ENCODE measurements at places on chromosomes 3 and 15. TPM values are rescaled to one million over a fixed set of nuclear protein-coding genes. Genes with fewer than 3 reads are reported as not detected.
A peak's percentile ranks its signal among the peaks of the same experiment; 100 is the strongest.

GRCh38 chr3:88133711-88134263, 16.0 kb upstream of the C3orf38 start:
- H3K4me3 ChIP-seq = no peak overlapping the region
- H3K36me3 ChIP-seq = peaks cover 28% of the 10 kb centered on the region
- DNase-seq = no peak
- H3K27ac ChIP-seq = peak overlapping the region; percentile 46

DNA sequence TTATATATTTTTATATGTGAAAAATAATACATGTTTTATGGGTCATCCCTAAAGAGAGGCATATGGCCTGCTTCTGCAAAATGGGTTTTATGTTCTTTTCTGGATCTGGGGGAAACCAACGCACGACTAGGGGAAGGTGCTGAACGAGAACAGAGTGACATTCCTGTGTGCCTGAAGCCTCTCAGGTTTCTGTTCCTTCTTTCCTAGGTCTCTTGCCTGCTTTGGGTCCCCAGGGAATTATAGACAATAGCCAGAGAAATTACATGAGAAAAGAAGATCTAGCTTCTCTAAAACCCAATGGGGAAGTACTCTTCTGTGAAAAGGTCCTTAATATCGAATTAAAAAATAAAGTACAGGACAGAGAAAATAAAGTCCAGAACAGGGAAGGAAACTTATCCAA, 66.5 kb downstream of the IGSF11 start:
- peak; percentile 22 for DNase-seq
- H3K36me3 ChIP-seq = no peaks in the 10 kb centered on the region
- H3K27ac ChIP-seq = no peak overlapping the region
- peaks cover 23% of the 10 kb centered on the region for H3K27me3 ChIP-seq
- no peak overlapping the region for H3K4me3 ChIP-seq
- no peaks in the 10 kb centered on the region for H3K4me1 ChIP-seq

DNA sequence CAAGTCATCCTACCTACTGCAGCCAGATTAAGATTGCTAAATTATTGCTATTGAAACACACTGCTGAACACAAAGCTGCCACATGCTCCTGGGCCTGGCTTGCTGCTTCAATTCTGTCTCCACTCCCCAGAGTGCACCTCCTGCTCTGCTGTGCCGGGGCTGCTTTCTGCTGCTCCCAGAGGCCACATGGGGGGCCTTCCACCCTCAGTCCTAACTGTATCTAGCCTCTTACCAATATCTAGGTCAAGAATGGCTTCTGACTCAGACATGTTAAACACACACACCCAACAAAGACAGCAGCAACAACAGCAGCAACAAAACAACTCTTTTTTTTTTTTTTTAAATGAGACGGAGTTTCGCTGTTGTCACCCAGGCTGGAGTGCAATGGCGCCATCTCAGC, 33.0 kb downstream of the MYZAP start:
- no peak overlapping the region for H3K4me3 ChIP-seq
- H3K4me1 ChIP-seq = no peaks in the 10 kb centered on the region
- no peak for DNase-seq
- no peaks in the 10 kb centered on the region for H3K36me3 ChIP-seq
- no peak overlapping the region for H3K27ac ChIP-seq

- H3K4me1 ChIP-seq = no peaks in the 10 kb centered on the region
- H3K27ac ChIP-seq = no peak overlapping the region
Observed at GRCh38 chr3:181753391-181753790, 41.7 kb downstream of the SOX2 start.

DNA sequence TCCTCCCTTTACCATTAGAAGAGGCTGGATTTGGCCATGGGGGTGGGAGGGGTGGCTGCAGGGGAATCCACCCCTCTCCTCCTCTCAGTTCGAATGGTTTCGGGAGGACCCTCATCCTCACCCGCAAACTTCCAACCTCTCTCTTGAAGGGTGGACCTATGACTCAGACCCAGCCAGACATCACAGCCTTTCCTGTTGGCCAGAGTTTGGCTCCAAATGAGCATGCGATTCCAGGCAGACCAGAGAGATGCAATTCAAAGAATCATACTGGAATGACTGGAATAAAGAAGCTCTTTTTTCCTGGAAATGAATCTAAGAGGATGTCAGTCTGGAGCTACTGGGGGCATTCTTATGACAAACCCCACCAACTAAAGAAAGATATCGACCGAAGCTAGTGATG, 516.7 kb upstream of the MDFIC2 start:
- no peak overlapping the region for H3K27ac ChIP-seq
- no peak overlapping the region for H3K4me3 ChIP-seq
- H3K36me3 ChIP-seq = no peaks in the 10 kb centered on the region
- H3K27me3 ChIP-seq = peaks cover 10% of the 10 kb centered on the region
- H3K4me1 ChIP-seq = no peaks in the 10 kb centered on the region

- H3K36me3 ChIP-seq = no peaks in the 10 kb centered on the region
- H3K27me3 ChIP-seq = no peaks in the 10 kb centered on the region
- H3K4me1 ChIP-seq = peaks cover 2% of the 10 kb centered on the region
- DNase-seq = no peak
Observed at GRCh38 chr15:92617549-92618520, 37.7 kb downstream of the FAM174B start.

DNA sequence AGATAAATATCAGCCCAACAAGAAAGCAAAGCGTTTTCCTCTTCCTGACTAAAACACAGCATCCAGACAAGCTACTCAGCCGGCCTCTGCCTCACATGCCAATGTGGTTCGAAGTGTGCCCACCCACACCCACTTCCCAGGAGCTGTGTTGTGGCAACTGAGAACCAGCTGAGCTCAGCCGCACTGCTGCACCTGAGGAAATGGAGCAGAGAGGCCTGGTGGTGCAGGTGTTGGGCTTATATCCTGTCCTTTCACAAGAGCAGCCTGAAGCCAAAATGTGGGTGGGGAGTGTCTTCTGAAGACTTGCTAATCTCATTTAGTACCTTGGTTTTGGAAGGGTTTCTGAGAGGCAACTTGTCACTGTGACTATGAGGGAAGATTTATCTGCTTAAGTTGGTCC, 23.0 kb upstream of the RETNLB start:
- H3K36me3 ChIP-seq = peaks cover 2% of the 10 kb centered on the region
- H3K27ac ChIP-seq = no peak overlapping the region
- peaks cover 7% of the 10 kb centered on the region for H3K27me3 ChIP-seq
- H3K4me3 ChIP-seq = no peak overlapping the region

The TIMP4 gene
- total RNA-seq = 0.19 TPM

The FAM81A gene
- total RNA-seq = 1.9 TPM

GRCh38 chr3:62678841-62679240, 196.4 kb downstream of the CADPS start:
- H3K27ac ChIP-seq = no peak overlapping the region
- peaks cover 2% of the 10 kb centered on the region for H3K27me3 ChIP-seq
- DNase-seq = no peak

The SLC27A2 gene
- total RNA-seq = 75.4 TPM

The PAQR5 gene
- total RNA-seq = not detected

The AMIGO3 gene
- 0.21 TPM for total RNA-seq

DNA sequence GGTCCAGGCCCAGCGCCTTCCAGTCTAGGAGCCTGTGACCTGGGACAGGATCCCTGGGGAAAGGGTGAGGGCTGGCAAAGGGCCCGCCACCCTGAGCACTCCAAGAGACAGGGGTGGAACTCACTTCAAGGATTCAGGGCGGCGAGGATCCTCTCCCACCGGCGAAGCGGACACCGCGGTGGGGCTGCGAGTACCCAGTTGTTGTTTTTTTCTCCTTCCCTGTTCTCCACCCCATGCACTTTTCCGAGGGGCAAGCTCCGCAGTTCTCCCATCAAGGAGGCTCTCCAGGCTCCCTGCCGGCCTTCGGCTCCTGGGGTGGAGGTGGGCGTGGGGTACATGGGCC, 387 bp upstream of the PAQR5 start:
- no peaks in the 10 kb centered on the region for H3K36me3 ChIP-seq
- DNase-seq = no peak
- peak overlapping the region; percentile 36 for H3K4me3 ChIP-seq
- no peak overlapping the region for H3K27ac ChIP-seq
- peaks cover 50% of the 10 kb centered on the region for H3K27me3 ChIP-seq

- no peak overlapping the region for H3K27ac ChIP-seq
- H3K27me3 ChIP-seq = no peaks in the 10 kb centered on the region
- no peaks in the 10 kb centered on the region for H3K36me3 ChIP-seq
- DNase-seq = no peak
- H3K4me1 ChIP-seq = no peaks in the 10 kb centered on the region
Observed at GRCh38 chr3:34676436-34676835, 878.0 kb downstream of the PDCD6IP start.

DNA sequence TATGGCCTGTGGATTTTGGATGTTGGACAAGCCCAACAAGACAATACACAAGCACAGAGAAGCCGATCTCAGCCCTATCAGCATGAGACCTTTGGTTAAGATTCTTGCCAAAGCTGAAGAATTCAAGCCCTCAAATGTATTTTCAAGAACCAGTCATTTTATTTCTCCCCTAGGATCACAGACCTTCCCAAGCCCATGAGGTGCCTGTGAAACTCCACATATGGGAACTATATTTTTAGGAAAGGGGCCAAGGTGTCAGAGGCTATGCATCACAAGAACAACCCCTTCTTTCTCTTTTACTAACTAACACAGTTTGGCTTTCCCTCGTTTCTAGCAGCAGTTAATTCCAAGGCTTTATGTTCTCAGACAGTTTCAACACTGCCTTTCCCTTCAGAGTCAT, 364.5 kb downstream of the MAGI1 start:
- H3K4me3 ChIP-seq = no peak overlapping the region
- H3K4me1 ChIP-seq = no peaks in the 10 kb centered on the region
- no peak for DNase-seq
- H3K27ac ChIP-seq = no peak overlapping the region

- DNase-seq = no peak
- H3K27ac ChIP-seq = no peak overlapping the region
- H3K4me3 ChIP-seq = no peak overlapping the region
- peaks cover 53% of the 10 kb centered on the region for H3K4me1 ChIP-seq
Observed at GRCh38 chr3:160440687-160441086, 8.9 kb downstream of the TRIM59 start.

GRCh38 chr3:151460228-151460627, 633 bp downstream of the IGSF10 start:
- DNase-seq = no peak
- peaks cover 37% of the 10 kb centered on the region for H3K27me3 ChIP-seq
- H3K36me3 ChIP-seq = no peaks in the 10 kb centered on the region
- H3K4me3 ChIP-seq = no peak overlapping the region
- no peaks in the 10 kb centered on the region for H3K4me1 ChIP-seq

GRCh38 chr3:14765060-14765400, 53.7 kb upstream of the FGD5 start:
- H3K4me3 ChIP-seq = no peak overlapping the region
- H3K36me3 ChIP-seq = no peaks in the 10 kb centered on the region
- no peaks in the 10 kb centered on the region for H3K27me3 ChIP-seq

DNA sequence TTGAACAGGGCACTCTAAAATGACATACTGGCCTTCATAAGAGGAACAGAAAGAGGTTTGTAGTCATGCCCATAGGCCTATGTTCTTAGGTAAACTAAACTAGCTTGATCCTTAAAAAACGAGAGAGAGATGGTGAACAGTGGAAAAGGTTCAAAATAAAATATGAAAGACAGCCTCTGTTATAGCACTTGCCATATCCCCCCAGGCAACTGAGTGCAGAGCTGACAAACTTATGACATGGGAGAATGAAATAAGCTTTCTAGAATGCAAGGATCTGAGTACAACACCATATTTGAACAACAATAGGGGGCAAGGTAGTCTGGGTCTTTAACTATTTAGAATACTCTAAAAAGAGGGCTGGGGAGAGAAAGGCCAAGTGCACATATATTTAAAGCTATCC, 700.6 kb upstream of the CFAP20DC start:
- H3K27me3 ChIP-seq = no peaks in the 10 kb centered on the region
- H3K4me3 ChIP-seq = no peak overlapping the region
- no peak for DNase-seq
- H3K36me3 ChIP-seq = peaks cover 54% of the 10 kb centered on the region
- H3K27ac ChIP-seq = no peak overlapping the region
- H3K4me1 ChIP-seq = peaks cover 37% of the 10 kb centered on the region

GRCh38 chr15:77358545-77359240, 61.2 kb downstream of the PEAK1 start:
- peaks cover 8% of the 10 kb centered on the region for H3K36me3 ChIP-seq
- H3K27ac ChIP-seq = no peak overlapping the region
- H3K4me1 ChIP-seq = peaks cover 5% of the 10 kb centered on the region
- H3K4me3 ChIP-seq = no peak overlapping the region

- no peaks in the 10 kb centered on the region for H3K27me3 ChIP-seq
- no peak for DNase-seq
- H3K36me3 ChIP-seq = peaks cover 4% of the 10 kb centered on the region
- peak overlapping the region; percentile 87 for H3K27ac ChIP-seq
- peaks cover 48% of the 10 kb centered on the region for H3K4me1 ChIP-seq
Observed at GRCh38 chr3:112086875-112087524, 811 bp downstream of the C3orf52 start.

GRCh38 chr15:45457220-45457619, 65.3 kb downstream of the SLC30A4 start:
- peaks cover 44% of the 10 kb centered on the region for H3K4me1 ChIP-seq
- peak; percentile 76 for DNase-seq
- peak overlapping the region; percentile 92 for H3K27ac ChIP-seq
- H3K4me3 ChIP-seq = peak overlapping the region; percentile 86

- peaks cover 17% of the 10 kb centered on the region for H3K4me1 ChIP-seq
- H3K4me3 ChIP-seq = peak overlapping the region; percentile 21
- H3K36me3 ChIP-seq = peaks cover 22% of the 10 kb centered on the region
- peak; percentile 81 for DNase-seq
- peak overlapping the region; percentile 8 for H3K27ac ChIP-seq
Observed at GRCh38 chr3:12916159-12916558, 74.8 kb upstream of the RPL32 start.

GRCh38 chr3:10260211-10260701, 12.0 kb downstream of the TATDN2 start:
- no peak overlapping the region for H3K4me3 ChIP-seq
- no peaks in the 10 kb centered on the region for H3K27me3 ChIP-seq
- DNase-seq = no peak
- H3K4me1 ChIP-seq = peaks cover 51% of the 10 kb centered on the region

DNA sequence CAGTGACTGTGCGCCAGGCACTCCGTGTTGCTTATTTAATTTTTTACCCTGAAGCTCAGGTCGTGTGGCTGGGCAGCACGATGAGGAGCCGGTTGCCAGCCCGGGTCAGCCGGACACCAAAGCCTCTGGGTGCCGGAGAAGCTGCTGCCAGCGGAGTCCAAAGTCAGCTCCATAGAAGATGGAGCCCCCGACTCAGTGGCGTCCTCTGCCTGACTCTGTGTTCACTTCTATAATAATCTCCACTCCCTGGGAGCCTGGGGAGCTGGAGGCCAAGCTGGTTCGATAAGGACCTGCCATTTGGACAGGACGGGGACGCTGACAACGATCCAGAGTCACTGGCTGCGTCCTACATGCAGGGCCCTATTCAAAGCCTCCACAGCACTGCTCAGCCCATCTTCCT, 78.6 kb downstream of the VGLL4 start:
- H3K4me1 ChIP-seq = no peaks in the 10 kb centered on the region
- no peaks in the 10 kb centered on the region for H3K27me3 ChIP-seq
- no peak for DNase-seq
- no peak overlapping the region for H3K4me3 ChIP-seq
- peaks cover 16% of the 10 kb centered on the region for H3K36me3 ChIP-seq

GRCh38 chr15:84934942-84935729, 46.5 kb upstream of the PDE8A start:
- H3K36me3 ChIP-seq = no peaks in the 10 kb centered on the region
- no peak for DNase-seq
- H3K4me3 ChIP-seq = no peak overlapping the region
- H3K27ac ChIP-seq = no peak overlapping the region
- H3K27me3 ChIP-seq = peaks cover 16% of the 10 kb centered on the region

Measured in activated CD4-positive, alpha-beta T cell treated with anti-CD3 and anti-CD28 coated beads, Interleukin-2, amount 10 ng/mL, durations not matched to agents 24 days and 14 days (primary cell).